ENCODE measurements at places on chromosomes 3 and 15.

GRCh38 chr3:39268549-39268900, 11.3 kb downstream of the CX3CR1 start:
- no peak for DNase-seq

DNA sequence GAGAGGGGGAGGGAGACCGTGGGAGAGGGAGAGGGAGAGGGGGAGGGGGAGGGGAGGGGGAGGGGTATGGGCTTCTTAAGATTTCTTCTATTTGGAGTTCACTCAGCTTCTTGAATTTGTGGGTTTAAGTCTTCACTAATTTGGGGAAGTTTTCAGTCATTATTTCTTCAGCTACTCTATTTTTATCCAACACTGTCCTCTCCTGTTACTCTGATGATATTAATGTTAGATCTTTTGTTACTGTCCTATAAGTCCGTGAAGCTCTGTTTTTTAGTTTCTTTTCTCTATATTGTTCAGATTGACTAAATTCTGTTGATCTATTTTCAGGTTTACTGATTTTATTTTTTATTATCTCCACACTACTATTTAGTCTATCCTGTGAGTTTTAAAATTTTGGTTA, 351.5 kb upstream of the TPM1 start:
- DNase-seq: no peak

- DNase-seq: no peak
These were observed 5.2 kb downstream of the ESYT3 start for GRCh38 chr3:138439646-138440045.

DNA sequence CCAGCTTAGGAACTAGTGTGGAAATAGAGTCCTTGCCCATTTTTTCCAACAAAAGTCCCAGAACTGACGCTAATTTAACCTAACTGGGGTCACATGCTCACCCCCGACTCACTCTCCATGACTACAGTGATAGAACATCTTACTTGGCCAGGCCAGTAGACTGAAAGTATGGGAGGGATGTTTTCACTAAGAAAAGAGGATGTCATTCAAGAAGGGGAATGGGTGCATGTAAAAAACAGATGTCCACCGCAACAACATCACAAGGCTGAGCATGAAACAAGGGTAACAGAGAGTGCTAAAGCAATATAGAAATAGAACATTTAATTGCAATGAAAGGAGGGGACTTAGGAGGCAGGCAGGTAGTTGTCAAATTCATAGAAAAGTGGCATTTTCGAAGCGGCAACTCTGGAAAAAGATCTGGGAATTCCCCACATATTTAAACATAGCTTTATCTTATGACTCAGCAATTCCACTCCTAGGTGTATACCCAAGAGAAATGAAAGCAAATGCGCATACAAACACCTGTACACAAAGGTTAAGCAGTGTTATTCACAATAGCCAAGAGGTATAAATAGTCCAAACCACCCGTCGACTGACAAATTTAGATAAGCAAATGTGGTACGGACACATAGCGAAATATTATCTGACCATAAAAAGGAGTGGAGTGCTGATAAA, 41.1 kb upstream of the UBE2E2 start:
- DNase-seq: no peak

GRCh38 chr3:193665370-193665989, 72.5 kb downstream of the OPA1 start:
- DNase-seq: no peak

DNA sequence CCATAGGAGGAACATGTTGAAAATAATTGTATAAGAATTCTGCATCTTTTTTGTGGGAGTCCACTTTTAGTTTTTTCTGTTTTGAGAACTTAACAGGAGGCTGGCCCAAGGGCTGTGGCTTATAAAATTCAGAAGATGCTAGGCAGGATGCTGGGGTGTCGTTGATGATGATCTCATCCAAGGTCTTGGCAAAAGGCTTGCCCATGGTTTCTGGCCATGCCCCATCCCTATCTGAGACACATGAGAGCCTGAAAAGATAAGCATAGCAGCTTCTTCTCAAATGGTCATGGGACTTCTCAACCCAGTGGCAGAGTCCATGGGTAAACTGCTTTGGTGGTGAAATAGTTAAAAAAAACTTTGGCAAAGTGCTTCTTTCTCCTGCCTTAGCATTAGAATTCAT, 35.2 kb downstream of the CMSS1 start:
- DNase-seq: no peak

DNA sequence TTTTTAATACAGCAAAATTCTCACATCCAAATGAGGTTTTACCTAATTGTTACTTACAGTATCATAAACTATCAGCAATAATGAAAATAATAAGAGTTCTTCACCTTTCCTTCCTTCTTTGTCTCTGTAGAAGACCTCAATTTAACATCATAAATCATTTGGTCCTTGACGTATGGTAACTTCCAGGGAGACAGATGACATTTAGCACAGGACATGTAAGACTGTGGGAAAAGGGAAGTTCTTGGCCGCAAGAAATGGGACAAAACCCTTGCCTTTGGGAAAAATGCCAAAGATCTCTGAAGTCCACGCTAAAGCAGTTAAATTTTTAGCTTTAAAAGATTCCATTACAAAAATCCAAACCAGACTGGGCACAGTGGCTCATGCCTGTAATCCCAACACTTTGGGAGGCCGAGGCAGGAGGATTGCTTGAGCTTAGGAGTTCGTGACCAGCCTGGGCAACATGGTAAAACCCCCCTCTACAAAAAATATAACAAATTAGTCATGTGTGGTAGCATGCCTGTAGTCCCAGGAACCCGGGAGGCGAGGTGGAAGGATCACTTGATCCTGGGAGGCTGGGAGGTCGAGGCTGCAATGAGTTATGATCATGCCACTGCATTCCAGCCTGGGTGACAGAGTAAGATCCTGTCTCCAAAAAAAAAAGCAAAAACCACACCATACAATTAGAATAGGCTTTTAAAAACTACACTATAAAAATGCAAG, 8.8 kb downstream of the PTPN9 start:
- no peak for DNase-seq

DNA sequence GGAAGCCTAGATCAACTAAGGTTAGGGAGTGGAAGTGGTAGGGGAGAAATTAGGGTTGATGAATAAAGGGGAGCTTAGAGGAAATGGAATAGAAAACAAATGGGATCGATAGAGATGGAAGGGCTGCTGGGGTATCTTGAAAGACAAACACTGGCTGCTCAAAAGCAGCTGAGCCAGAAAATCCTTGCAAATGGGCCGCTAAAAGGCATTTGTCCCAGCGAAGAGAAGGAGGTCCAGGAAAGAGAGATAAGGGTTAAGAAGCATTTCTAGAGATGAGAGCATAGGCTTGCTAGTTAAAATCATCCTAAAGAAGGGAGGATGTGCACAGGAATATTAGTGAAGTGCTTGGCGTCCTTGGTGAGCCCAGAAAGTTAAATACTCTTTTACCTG, 258.0 kb upstream of the CBLB start:
- DNase-seq: no peak

GRCh38 chr15:69994429-69995205, 103.1 kb downstream of the TLE3 start:
- no peak for DNase-seq

GRCh38 chr3:103127737-103128136, 692.9 kb downstream of the ZPLD1 start:
- DNase-seq: no peak

DNA sequence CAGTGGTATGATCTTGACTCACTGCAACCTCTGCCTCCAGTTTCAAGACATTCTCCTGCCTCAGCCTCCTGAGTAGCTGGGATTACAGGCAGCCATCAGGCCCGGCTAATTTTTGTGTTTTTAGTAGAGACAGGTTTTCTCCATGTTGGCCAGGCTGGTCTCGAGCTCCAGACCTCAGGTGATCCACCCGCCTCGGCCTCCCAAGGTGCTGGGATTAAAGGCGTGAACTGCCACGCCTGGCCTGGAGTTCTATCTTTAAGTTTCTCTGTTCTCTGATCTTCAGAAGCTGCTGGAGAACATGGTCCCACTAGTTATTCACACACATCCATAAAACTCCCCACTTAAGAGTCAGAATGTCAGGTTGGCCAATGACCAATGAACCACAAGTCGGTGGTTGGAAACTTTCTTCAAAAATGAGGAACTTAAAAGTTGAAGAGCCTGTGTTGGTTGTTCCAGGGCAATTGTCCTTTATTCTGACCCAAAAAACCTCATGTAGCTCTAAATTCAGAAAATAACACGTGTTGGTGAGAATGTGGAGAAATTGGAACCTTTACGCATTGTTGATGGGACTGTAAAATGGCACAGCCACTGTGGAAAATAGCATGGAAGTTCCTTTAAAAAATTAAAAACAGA, 55.9 kb upstream of the PIK3CB start:
- no peak for DNase-seq

- DNase-seq: no peak
These were observed 413 bp downstream of the NUSAP1 start for GRCh38 chr15:41333026-41333562.

DNA sequence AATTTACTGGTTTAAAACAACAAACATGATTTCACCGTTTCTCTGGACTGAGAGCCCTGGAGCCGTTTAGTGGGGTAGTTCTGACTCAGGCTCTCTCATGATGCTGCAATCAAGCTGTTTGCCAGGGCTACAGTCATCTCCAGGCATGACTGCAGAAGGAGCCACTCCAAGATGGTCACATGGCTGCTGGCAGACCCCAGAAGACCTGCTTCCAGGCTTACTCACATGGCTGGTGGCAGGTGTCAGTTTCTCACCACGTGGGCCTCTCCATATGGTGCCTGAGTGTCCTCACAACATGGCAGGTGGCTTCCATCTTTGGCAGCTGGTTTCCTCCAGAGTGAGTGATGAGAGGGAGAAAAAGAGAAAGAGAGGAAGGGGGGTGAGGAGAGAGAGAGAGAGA, 378.3 kb upstream of the RGMA start:
- no peak for DNase-seq

GRCh38 chr3:197135212-197135611, 105.6 kb upstream of the MELTF start:
- DNase-seq: no peak

GRCh38 chr15:52204657-52205056, 13.5 kb upstream of the GNB5 start:
- DNase-seq: no peak

DNA sequence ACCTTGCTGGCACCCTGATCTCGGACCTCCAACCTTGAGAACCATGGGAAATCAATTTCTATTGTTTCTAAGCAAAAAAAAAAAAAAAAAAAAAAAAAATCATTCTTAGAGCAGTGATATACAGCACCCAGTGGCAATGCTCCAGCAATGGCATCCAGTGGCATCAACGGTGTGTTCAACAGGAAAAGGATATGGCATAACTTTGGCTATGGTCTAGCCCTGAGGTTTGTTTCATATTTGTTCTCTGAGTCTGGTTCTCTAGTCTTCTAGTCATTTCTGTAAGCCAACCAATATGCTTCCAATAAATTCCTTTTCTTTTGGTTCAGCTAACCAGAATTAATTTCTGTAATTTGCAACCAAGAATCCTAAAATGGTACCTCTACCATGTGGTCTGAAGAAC, 19.2 kb downstream of the DENND4A start:
- no peak for DNase-seq

DNA sequence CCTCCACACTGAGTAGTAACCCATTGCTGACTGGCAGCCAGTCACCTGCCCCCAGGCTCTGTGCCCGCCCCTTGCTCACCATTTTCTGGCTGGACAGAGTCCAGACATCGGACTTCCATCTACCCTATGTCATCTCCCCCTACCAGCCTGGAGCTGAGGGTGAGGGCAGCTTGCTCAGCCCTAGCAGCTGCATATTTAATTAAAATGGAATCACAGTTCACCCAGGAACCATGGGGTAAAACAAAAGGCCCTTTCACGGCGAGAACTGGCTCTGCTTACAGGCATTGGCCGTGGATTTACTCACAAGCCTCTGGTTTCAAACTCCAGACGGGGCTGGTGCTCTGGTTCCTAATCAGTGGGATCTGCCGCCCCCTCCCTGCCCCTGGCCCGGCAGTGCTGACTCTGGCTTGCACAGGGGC, 94.9 kb upstream of the ATP2B2 start:
- DNase-seq: no peak

DNA sequence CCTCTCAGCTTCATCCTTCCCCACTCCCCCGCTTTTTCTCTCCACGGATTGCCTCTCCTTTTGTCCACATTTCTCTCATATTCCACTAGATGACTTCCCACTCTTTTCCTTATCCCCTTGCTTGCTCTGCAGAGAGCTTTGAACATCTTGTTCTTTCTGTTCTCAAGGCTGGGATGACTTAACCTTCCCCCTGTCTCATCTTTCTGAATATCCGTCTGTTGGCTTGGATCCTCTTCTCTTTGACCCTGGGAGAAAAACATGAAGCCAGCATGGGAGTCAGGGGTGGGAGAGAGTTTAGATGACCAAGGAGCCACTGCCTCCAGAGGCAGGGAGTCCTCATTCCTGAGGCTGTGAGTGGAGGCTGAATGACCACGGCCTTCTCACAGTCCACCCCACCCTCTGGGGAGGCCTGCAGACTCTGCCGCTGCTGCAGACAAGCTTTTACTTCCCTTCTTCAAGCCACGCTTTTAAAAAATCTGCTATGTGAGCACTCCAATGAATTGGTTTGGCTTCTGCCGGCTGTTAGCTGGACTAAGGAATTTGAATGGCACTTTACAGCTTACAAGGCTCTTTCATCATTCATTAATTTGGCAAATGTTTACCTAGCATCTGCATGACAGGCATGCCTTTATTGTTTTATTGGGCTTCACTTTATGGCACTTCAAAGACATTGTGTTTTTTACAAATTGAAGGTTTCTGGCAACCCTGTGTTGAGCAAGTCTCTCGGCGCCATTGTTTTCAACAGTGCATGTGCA, 111.6 kb upstream of the SLC6A6 start:
- no peak for DNase-seq

DNA sequence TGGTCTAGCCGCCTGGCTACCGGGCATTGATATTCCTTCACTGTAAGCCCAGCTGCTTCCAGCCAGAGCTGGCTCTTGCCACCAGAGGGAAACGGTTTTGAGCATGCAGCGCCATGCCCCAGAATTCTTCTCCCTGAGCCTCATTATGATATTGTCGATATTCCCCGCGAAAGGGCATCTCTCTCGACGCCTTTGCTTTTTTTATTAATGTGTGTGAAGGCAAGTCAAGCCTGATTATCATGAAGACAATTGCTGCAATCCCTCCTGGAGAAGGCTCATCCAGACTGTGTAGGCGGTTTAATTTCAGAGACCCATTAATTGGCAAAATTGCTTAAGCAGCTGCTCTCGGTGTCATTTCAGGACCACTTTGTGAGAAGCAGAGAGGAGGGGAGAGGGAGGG, 321.2 kb upstream of the TLE3 start:
- DNase-seq: no peak

GRCh38 chr3:59406943-59407342, 357.1 kb upstream of the CFAP20DC start:
- DNase-seq: no peak

- peak; percentile 81 for DNase-seq
These were observed 13.3 kb upstream of the GREM1 start for GRCh38 chr15:32704395-32704981.

DNA sequence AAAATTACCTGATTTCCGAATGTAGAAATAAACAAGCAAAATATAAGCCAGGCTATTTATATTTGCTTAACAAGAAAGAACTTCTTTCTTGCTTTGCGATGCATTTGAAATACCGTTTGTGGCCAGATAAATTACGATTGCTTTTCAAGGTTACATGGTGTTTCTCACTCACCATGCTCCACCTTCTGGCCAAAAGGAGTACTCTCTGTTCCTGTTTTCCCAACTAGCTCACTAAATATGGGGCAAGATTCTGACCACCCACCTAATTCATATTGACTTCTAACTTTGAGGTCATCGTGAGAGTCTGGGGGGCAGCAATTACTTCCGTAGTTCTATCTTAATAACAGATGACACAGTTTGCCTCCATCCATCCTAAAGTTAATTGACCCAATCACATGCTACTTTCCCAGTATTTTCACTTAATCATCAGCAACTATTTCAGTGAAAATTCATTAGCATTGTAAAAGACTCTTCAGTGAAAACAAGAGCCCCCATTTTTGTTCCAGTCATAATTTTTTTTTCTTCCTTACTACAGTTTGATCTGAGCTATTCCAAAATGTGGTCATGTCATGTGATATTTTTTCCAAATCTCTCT, 25.9 kb downstream of the ACP3 start:
- DNase-seq: peak; percentile 13
